ENCODE measurements at places on chromosomes 16 and 17. TPM values are rescaled to one million over a fixed set of nuclear protein-coding genes. Genes with fewer than 3 reads are reported as not detected.
A peak's percentile ranks its signal among the peaks of the same experiment; 100 is the strongest.

The PRR29 gene
- 1.7 TPM for total RNA-seq

The OR3A3 gene
- not detected for total RNA-seq

The KRTAP9-4 gene
- not detected for total RNA-seq

The ACSM5 gene
- total RNA-seq = 5.6 TPM

GRCh38 chr17:50443505-50443974 lies 17.5 kb downstream of the ACSF2 start:
- DNase-seq = peak; percentile 55

- DNase-seq = no peak
Measured at GRCh38 chr17:19457830-19458271, 46.8 kb downstream of the RNF112 start.

DNA sequence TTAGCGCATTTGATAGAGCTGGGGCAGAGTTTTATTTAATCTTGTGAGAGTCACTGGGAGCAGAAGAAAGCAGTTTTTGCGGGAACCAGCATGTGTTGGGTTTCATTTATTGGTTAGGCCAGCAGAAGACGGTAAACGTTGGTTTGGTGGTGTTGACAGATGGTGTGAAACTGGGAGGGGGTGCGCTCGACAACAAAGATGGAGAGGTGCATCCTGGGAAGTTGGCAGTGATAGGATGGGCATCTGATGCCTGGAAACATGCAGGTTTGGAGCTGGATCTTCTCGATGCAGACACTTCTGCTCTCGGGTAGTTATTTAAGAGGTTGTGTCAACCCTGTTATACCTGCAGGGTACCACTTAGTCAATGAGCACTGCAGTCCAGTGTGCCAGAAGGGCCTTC lies 24.9 kb upstream of the CLEC18A start:
- no peak for DNase-seq

GRCh38 chr17:48611681-48612455 lies 1.1 kb upstream of the HOXB7 start:
- peak; percentile 22 for DNase-seq

DNA sequence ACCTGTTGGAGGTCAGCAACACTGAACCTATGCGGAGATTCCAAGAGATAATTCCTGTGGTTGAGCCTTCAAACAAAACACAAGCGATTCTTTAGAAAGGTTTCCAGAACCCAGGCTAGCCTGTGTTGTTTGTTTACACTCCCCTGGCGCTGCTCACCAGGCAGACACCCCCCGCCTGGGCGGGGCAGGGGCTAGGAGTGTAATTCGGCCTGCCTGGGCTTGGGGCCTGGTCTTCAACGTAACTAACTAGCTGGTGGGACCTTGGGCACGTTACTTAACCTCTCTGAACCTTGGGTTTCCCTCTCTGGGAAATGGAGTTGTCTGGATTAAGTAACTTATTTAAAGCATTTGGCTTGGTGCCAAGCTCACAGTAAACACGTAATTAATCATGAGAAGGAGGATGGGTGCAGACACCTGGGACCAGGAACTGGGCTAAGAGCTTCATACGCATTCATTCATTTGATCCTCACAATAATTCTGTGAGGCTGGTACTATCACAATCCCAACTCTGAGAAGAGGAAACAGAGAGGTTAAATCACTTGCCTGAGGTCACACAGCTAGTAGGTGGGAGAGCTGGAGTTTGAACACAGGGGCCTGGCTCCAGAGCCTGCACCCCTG lies 7.6 kb upstream of the ARHGAP27 start:
- no peak for DNase-seq

DNA sequence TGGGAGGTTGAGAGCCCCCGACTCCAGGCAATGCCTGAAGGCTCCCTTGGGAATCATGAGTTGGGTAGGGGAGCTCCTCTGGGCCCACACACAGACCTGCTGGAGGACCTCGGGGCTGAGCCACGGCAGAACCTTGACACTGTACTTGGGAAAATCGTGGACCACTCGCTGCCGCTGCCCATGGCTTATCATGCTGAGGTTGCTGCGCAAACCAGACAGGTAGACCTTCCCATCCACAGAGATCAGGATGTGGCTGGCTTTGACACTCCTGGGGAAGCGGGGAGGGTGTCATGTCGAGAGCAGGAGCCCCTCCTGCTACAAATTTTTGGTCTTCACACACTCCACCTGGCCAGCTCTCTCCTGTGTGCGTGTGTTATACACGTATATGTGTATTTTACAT lies 7.2 kb upstream of the LIMD2 start:
- DNase-seq = no peak

- no peak for DNase-seq
Measured at GRCh38 chr17:60135951-60136666, 13.7 kb upstream of the CA4 start.

DNA sequence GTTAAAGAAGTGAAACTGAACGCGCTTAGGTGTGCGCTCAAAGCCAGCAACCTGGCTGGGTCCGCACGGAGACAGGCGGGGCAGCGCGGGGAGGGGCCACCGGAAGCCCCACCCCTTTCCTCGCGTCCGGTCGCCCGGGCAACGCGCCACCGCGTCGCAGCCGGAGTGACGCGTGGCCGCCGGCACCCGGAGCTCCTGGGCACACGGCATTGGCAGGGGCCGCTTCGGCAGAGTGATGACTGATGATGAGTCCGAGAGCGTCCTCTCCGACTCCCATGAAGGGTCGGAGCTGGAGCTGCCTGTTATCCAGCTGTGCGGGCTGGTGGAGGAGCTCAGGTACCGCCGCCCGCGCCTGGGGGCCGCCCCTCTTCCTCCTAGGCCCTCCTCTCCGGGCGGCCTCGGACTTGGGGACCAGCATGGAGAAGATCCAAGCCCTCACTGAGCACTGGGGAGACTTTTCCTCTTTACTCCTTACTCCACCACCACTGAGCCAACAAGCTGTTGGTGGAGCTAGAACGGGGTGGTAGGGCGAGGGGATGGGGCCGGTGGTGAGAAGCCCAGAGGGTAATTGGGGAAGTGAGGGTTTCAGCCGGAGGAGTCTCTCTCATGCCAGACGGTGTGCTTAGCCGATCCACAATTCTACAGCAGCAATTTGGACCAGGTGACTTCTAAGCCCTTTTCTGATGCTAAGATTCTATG lies 44.9 kb downstream of the PRSS54 start:
- peak; percentile 77 for DNase-seq

- DNase-seq = no peak
Measured at GRCh38 chr16:27927266-27927901, 136.1 kb downstream of the GSG1L start.

DNA sequence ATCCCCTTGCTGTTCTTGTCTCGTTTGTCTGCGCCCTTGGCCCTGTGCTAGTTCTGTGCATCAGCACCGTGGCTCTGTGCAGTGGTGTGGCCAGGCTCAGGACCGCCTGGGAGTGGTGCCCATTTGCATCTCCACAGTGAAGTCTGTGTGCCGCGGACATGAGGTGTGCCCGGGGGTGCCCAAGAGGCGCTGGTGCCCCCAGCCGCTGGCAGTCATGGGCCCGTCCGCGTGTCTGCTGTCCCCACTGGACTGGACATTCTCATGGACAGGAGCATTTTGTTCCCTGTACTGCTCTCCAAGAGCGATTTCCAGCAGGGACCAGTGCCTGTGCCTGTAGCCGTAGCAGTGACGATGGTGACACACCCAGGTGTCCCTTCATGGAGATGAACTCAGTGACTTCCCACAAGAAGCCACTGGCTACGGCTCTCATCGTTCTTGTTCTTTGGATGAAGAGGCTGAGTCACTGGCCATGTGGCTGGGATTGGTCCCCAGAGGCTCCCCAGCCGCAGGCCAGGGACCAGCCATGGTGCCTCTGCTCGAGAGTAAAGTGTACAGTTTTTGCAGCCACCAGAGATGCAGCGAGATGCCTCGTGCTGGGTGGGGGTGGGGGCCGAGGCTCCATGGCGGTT lies 13.0 kb upstream of the MC1R start:
- no peak for DNase-seq

DNA sequence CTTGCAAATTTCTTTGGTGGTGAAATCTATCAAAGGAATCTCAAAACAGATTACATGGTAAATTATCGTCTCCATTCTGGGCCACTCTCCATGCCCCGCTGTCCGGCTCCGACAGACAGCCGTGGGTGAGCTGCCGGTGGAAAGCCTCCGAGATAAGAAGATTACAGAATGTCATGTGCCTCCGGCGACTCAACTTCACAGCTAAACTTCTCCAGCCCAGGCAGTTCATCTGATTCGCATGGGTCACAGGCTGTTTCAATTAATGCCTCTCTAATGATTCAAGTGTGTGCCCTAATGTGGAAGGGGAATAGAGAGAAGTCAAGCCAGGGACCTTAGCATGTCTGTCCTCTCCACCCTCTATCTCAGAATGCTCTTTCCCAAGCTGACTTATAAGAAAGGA lies 520.8 kb upstream of the ZFHX3 start:
- no peak for DNase-seq

DNA sequence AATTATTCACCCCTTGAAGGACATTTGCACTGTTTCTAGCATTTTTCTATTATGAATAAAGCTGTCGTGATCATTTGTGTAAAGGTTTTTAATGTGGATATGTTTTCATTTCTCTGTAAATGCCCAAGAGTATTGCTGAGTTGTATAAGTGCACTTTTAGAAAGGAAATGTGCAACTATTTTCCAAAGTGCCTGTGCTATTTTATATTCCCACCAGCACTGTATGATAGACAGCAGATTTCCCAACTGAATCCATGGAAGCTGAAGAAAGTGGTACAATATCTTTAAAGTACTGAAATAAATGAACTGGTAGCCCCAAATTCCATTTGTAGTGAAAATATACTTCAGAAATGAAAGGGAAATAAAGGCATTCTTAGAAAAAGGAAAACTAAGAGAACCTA lies 238.4 kb downstream of the BCAS3 start:
- DNase-seq = no peak

- no peak for DNase-seq
Measured at GRCh38 chr16:74611721-74612120, 4.8 kb upstream of the GLG1 start.

DNA sequence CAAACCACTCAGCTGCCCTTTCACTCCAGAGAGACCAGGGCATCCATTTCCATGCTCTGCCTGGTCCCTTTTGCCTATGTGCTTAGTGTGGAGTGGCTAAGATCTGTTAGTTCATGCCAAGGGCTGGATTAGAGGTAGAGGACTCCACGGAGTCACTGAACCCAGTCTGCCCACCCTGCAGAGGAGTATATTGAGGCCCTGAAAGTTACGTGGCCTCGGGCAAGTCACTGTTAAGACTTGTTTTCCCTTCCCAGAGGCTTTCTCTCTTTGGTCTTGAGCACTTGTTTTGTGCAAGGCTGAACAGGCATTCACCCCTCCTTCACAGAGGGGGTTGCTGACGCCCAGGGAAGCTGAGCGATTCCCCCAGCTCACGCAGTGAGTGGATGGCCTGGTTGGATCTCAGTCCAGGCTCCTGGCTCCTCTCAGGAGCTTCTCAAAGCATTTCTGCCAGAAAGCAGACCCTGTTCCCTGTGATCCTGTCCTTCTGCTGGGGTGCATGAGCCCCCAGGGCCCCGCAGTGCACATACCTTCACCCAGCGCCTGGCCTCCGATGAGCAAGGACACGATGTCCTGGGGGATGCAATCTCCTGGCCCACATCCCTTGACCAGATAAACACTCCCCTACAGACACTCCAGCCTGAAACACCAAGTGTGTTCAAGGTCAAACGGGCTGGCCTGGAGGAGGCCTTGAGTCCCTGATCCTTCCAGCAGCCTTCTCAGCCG lies 153.4 kb upstream of the GSE1 start:
- DNase-seq = peak; percentile 71

- no peak for DNase-seq
Measured at GRCh38 chr16:69345923-69346322, 5.7 kb downstream of the TMED6 start.

DNA sequence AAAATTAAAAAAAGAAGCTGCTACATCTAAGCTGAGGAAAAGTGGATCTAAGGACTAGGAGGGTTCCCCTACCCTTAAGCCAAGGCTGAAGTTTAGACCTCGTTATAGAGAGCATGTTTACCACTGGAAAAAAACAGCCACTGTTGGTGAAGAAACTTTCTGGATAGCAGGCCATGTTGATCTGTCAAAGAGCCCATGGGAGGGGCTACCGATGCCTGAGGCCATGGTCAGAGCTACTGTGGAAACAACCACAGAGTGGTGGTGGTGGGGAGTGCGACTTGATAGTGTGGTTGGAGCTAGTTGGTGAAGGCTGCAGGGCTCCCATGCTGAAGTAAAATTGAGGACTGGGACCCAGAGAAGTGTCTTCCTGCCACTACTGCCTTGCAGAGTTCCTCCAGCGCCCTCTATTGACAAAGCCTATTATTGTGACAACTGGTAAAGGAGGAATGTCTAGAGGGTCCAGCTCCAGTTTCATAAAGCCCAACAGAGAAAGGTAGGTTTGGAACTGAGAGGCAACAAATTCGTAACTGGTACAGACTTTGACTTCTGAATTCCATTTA lies 12.7 kb upstream of the FAM20A start:
- peak; percentile 43 for DNase-seq

GRCh38 chr16:8355675-8356074 lies 234.6 kb downstream of the TMEM114 start:
- no peak for DNase-seq

DNA sequence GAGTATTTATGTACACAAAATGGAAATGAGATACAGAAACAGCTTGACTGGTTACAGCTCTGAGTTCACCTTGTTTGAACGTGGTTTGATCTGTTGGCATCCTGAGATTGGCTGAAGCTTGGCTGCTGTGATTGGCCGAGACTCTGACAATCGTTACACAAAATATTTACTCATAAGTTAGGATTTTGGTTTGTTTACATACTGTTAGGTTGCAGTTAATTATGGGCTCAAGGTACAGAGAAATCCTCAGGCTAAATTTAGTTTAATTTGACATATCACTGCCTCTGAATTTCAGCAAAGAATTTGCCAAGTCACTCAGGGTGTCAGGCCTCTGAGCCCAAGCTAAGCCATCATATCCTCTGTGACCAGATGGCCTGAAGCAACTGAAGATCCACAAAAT lies 227.3 kb downstream of the COPRS start:
- no peak for DNase-seq

DNA sequence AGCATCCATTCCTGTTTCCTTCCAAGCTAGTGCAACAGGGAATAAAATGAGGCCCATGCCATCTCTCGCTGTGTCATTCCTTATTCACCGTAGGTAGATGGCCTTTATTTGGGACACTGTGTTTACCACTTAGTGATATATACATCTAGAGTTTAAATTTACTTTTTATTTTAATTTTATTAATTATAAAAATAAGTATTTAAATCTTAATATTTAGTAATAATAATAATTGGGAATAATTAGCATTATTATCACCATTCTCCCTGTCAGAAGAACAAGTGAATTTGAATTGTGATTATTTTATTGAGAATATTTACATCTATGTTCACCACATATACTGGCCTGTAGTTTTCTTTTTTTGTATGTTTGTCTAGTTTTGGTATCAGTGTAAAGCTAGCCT lies 692.9 kb upstream of the KIF2B start:
- DNase-seq = no peak

DNA sequence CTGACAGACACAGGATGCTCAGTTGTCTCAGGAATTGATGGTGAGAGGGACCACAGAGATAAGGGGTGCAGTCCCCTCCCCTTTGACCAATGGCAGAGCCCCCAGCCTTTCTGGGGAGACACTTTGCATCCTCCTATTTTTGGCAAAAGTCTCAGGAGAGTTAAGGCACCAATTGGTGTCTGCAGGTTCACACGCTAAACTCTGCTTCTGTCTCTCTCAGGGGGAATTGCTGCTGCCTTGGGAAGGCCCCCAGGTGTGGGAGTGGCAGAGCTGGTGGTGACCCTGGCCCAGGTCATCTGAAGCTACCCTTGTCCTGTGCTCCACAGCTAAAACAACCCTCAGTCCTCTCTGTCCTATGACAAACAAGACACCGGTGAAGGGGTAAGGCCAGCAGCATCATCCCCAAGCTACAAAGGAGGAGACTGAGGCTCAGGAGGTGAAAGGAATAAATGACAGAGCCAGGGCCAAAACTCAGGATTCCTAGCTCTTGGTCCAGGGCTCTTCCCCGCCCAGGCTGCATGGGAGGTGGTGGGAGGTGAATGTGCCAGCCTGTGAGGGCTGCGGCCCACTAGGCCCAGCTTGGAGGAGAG lies 20.3 kb downstream of the OSBPL7 start:
- no peak for DNase-seq
